NCI-H187 treated with DMSO at 0.1 percent for 48 hours (cell line): ENCODE measurements at places on chromosomes 16 and 17.

DNA sequence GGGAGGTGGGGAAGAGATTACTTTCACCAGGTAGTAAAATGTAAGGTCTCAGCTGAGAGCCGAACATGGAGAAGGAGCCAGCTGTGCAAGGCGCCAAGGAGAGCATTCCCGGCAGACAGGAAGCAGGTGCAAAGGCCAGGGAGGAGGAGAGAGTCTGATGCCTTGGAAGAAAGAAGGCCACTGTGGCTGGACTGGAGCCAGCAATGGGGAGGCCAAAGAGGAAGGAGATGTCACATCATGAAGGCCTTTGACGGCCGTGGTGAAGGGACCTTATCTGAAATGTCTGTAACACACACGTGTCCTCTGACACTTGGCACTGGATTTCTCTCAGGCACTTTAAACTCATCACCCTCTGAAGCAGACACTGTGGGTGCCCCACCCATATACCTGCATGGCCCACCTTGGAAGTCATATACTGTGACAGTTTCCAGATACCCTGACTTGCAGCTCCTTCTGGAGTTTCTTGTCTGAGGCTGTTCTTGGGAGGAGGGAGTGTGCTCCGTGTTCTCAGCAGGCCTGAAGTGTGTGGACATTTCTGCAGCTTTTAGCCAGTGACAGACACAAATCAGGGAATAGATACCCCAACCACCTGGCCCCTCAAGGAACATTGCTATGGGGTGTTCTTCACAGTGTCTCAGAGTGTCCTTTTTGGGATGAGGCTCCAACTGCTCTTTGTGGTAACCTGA lies 1.9 kb upstream of the SLC5A2 start:
- no peak for DNase-seq

DNA sequence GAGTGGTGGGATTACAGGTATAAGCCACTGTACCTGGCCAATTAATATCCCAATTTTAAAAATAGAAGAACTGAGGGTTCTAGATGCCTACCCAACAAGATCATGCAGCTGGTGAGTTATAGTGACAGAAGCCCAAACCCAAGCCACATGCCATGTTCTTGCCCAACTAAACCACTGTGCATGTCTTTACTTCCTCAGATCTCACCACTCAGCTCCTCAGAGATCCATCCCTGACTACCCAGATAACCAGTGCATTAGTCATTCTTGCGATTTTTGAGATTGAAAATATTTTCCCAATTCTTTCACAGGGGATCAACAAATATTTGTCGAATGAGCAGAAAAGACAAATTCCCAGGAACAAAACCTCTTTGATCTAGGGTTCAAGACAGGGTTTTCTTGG lies 303.1 kb downstream of the CBLN1 start:
- DNase-seq: no peak

- DNase-seq: no peak
Measured at GRCh38 chr17:17500999-17501605, 4.9 kb upstream of the RASD1 start.

GRCh38 chr17:40415390-40415789 lies 2.3 kb downstream of the TOP2A start:
- no peak for DNase-seq

DNA sequence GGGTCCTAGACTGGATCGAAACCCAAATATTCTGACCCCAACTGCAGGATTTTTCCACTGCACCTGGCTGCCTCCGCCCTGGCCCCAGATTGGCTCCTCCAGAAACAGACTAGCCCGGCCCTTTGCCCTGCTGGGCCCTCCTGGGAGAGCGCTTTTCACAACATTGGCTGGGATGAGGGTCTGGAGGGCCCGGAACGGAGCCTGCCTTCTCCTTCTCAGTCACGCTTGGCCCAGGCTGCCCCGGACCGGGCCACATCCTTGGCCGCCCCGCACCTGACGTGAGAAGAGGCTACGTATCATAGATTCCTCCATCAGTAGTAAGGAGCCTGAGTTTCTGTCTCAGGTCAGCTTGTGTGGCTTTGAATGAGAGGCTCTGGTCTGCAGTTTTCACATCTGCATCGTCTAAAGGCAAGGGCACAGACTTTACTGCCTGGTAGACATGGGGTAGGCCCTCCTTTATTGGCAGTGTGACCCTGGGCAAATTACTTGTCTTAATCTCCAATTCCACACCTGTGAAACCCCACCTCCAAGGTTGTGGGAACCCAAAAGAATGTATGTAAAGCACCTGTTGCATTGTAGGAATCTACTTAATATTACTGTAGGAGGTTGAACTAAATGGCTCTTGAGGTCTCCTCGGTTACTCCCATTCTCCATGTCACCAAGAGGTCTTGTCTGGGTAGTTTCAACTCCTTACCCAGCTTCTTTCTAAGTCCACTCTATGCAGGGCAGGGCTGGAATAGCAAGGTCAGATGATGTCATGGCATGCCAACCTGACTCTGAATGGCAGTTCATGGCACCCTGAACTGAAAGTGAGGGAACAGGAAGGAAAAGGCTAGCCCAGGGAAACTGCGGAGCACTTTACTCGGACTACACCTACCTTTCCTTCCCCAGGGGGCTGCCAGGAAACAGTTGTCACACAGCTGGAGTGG lies 661 bp downstream of the LRRC3C start:
- no peak for DNase-seq

- no peak for DNase-seq
Measured at GRCh38 chr17:81258292-81258691, 19.2 kb downstream of the NDUFAF8 start.

GRCh38 chr17:15377200-15377599 lies 35.8 kb upstream of the TEKT3 start:
- no peak for DNase-seq

- DNase-seq: no peak
Measured at GRCh38 chr17:61426482-61427304, 25.5 kb upstream of the TBX4 start.

- no peak for DNase-seq
Measured at GRCh38 chr17:40338941-40339649, 25.4 kb downstream of the GJD3 start.

GRCh38 chr16:52958951-52959350 lies 93.7 kb downstream of the CHD9NB start:
- no peak for DNase-seq

GRCh38 chr16:77853161-77853560 lies 64.8 kb downstream of the VAT1L start:
- no peak for DNase-seq

DNA sequence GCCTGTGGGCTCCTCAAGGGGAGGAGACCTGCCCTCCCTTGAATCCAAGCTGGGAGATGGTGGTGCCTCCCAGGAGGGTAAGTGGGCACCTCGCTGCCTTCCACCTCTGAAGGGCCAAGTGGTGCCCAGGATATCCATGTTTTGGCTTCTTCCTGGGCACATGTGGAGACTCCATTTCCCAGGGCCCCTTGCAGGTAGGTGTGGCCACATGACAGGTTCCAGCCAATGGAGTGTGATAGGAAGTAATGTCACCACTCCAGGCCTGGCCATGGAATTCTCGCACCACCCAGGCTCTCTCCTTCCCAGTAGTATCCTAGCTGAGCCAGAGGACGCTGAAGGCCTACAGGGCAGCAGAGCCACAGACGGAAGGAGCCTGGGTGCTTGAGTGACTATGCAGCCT lies 17.6 kb upstream of the PEMT start:
- DNase-seq: no peak

- DNase-seq: no peak
Measured at GRCh38 chr16:266258-267164, 9.2 kb downstream of the RGS11 start.

GRCh38 chr16:1976951-1977874 lies 4.1 kb downstream of the NOXO1 start:
- no peak for DNase-seq

DNA sequence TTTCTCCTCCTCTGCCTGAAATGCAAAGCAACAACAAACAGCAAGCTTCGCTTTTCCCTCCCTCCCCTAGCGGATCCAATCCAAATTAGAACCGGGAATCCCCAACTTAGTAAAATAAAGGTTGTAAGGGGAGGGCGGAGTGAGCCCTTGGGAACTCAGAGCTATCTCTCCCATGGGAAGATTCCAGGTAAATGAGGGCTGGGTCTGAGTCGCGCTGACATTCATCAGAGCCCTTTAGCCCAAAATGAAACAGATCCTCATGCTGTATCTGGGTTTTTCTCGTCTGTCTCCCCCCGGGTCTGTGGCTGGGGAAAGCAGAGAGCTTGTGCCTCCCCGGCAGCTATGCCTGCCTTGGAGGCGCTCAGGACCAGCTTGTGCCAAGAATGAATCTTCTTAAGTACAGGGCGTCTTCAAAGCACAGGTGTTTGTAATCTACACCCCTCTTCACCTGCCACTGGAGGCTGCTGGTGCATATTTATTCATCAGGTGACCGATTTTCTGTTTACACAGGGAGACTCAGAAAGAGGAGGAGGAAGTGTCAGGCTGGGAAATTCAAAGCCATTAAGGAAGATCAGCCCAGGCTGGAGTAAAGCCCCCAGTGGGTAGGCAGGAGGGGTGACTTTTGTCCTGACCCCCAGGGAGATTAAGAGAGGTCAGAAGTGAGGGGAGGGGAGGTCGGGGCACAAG lies 55.0 kb upstream of the GSE1 start:
- peak; percentile 73 for DNase-seq

DNA sequence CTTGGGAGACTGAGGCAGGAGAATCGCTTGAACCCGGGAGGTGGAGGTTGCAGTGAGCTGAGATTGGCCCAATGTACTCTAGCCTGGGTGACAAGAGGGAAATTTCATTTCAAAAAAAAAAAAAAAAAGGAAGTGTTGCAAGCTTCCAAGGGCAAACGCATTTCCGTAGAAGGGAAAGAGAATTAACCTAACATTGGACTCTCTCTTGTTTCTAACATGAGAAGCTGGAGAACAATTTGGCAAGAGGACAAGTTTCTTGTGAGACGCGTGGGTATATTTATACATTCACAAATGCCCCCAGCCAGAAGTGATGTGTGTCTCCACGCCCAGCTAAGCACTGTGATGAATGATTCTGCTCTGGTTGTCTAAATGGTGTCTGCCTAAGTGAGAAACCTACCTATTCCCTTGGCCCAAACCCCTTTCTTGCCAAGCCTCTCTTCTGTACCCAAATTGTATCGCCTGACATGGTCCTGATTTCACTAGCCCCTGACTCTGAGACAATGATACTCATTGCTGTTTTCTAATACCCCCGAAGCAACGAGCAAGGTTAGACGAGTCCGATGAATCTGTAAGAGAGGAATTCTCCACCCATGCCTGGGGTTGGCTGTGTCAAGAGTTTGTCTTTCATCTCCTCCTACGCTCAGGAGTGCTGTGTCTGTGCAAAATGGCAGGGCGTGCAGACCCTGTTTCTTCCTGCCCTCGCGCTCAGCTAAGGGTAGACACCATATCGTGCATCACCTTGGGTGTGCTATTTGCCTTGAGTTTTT lies 14.2 kb upstream of the ST6GALNAC2 start:
- no peak for DNase-seq

GRCh38 chr17:83037084-83037873 lies 42.1 kb upstream of the METRNL start:
- no peak for DNase-seq

DNA sequence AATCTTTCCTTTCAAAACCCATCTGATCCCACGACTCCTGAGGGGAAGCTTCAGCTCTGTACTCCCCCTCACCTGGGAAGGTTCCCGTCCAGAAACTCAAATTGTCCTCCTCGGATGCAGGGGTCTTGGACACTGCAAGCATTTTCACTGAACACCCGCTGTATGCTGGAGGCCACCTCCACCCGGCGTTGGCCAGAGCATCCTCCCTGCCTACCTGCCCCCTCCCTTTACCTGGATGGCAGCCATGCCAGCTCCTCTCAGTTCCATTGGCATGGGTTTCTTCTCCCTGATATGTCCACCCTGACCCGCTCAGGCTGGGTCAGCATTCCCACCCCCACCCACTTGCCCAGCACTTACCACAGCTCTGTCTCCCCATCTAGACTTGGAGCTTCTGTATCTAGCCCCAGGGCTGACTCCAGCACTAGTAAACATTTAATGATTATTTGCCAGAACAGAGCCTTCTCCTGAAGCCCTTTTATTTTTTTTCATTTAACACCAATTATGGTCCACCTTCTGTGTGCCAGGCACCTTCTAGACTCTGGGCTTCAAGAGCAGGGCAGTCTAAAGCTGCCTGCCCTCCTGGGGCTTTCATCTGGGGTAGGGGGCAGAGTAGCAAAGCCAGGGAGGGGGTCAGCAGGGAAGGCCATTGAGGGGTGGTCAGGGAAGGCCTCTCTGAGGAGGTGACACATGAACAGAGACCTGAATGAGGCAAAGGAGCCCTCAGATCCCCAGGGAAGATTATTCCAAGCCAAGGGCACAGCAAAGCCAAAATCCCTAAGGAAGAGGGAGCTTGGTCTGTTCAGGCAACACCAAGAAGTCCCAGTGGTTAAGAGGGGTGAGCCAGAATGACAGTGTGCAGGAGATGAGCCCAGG lies 8.9 kb upstream of the KRT19 start:
- no peak for DNase-seq

GRCh38 chr16:78179666-78180065 lies 80.2 kb downstream of the WWOX start:
- no peak for DNase-seq

DNA sequence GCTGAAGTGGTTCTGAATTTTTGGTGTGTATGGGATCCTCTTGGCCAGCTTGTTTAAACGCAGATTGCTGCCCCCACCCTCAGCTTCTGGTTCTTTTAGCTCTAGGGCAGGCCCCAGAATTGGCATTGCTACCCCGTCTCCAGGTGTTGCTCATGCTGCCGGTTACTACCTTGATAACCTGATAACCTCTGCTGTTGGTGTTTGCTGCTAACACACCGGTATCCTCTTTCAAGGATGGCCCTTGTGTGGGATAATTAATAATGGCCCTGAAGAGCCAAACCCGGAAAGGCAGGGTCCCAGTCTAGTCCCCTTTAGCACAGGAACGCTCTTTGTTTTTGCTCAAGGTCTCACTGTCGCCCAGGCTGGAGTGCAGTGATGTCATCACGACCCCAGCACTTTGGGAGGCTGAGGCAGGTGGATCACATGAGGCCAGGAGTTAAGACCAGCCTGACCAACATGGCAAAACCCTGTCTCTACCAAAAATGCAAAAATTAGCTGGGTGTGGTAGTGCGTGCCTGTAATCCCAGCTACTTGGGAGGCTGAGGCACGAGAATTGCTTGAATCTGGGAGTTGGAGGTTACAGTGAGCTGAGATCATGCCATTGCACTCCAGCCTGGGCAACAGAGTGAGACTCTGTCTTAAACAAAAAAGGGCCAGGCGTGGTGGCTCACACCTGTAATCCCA lies 1.3 kb upstream of the ST3GAL2 start:
- no peak for DNase-seq

DNA sequence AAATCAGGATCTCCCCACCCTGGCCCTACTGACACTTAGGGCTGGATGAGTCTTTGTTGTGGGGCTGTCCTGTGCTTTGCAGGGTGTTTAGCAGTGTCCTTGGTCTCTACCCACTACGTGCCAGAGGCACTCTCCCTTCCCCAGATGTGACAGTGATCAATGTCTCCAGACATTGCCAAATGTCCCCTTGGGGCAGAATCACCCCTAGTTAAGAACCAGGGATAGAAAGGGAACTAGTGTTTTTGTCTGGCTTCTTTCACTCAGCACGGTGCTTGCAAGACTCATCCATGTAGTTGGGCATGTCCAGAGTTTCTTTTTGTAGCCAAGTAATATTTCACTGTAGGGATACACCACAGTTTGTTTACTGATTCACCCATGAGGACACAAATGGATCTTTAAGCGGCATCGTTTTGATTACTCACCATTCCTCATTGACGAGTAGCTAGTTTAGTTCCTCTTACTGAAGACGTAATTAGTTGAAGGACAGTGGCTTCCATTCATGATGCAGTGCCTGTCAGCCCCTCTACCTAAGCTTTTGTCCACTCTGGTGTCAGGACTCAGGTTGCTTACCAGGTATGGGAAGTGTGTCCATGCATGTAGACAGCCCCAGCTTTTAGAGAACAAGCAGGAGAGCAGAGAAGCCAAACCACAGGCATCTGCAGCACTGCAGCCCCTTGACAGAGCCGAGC lies 26.0 kb upstream of the ITGB4 start:
- DNase-seq: no peak

- no peak for DNase-seq
Measured at GRCh38 chr17:58319173-58320162, 9.1 kb downstream of the TSPOAP1 start.
